ENCODE measurements at places on chromosomes 6 and 20.

DNA sequence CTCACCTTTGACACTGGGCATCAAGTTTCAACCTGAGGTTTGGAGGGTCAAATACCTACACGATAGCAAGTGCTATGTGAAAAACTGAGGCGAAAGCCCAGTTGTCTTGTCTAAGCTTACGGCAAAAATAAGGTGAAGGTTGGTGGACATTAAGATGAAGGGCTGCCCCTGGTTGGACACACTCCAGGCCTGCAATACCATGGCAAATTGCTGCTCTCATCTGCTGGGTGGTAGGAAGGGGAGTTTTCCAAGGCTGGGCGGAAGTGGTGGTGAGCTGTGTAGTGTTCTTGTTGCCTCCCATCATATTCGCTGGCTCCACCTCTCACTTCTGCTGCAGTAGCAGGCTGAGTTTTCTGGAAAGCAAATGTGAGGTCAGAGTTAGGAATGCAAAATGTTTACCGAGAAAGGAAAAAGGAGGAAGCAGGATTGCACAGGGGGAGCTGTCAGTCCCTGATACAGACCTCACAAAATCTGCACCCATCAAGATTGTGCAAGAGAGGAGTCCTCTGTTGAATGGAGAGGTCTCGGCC is 33.7 kb downstream of the SCP2D1 start:
- DNase-seq, result no peak

DNA sequence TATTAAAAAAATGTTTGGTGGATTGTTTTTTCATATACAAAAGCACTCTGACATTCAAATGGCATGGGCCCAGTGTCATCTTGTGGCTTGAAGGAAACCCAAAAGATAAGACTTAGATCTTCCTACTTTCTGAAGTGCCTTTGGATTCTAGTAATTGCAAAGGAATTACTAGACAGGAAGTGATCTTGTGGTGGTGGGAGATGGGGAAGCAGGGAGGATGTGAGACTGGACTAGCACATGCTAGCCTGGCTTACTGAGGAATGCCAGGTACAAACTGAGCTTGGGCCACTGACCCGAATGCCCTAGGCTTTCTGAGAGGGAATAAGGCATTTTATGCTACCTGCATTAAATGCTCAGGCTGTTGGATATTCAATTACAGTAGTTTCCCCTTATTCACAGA is 59.0 kb downstream of the AFG1L start:
- no peak for DNase-seq

DNA sequence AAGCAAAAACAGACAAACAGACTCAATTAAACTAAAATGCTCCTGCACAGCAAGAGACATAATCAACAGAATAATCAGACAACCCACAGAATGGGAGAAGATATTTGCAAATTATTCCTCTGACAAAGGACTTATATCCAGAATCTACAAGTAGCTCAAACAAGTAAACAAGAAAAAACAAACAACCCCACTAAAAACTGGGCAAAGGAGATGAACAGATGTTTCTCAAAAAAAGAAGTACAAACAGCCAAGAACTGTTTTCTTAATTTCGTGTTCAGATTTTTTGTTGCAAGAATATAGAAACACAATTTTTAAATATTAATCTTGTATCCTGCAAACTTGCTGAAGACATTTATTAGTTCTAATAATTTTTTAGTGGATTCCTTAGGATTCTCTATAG is 274.1 kb downstream of the BCKDHB start:
- no peak for DNase-seq

DNA sequence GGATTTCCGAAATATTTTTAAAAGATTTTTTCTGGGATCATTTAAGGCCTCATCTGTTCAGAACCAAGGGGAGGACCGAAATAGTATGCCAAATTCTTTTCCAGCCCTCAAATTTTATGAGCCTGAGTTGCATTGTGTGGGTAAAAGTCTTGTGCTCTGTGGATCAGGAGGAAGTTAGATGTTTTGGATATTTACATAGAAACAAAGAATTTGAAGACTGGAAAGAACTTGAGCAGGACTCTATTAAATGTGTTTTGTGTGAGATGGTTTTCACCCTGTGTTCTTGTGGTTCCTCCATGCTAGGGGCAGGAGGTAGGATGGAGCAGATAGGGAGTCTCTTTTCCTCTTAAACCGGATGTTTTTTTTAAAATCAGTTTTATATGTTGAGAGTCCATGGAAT is 329.1 kb downstream of the LAMA2 start:
- no peak for DNase-seq

- no peak for DNase-seq
Measured at GRCh38 chr6:27280064-27280539, 32.0 kb downstream of the POM121L2 start.

DNA sequence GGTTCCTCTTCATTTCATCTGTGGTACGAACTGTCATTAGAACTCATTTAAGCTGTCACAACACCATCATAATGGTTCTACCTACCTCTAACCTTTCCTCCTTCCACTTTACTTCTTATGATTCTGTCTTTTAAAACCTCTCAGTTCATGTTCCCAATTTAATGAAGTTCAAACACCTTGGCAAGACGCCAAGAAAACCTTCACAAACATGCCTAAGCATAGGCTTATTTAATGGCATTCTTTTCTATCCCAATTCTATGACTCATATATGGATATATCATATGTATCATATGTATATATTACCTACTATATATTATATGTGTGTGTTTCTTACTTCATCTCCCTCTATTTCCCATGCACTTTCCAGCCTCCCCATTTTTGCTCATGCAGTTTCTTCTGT is 283.4 kb upstream of the TBX18 start:
- DNase-seq, result no peak

- DNase-seq, result no peak
Measured at GRCh38 chr20:45792317-45793118, 764 bp downstream of the DNTTIP1 start.

GRCh38 chr6:38113825-38114576 is 294.5 kb downstream of the ZFAND3 start:
- DNase-seq, result no peak

GRCh38 chr20:58401162-58401561 is 12.1 kb downstream of the VAPB start:
- no peak for DNase-seq

GRCh38 chr6:137223370-137224131 is 4.4 kb upstream of the IFNGR1 start:
- DNase-seq, result no peak

DNA sequence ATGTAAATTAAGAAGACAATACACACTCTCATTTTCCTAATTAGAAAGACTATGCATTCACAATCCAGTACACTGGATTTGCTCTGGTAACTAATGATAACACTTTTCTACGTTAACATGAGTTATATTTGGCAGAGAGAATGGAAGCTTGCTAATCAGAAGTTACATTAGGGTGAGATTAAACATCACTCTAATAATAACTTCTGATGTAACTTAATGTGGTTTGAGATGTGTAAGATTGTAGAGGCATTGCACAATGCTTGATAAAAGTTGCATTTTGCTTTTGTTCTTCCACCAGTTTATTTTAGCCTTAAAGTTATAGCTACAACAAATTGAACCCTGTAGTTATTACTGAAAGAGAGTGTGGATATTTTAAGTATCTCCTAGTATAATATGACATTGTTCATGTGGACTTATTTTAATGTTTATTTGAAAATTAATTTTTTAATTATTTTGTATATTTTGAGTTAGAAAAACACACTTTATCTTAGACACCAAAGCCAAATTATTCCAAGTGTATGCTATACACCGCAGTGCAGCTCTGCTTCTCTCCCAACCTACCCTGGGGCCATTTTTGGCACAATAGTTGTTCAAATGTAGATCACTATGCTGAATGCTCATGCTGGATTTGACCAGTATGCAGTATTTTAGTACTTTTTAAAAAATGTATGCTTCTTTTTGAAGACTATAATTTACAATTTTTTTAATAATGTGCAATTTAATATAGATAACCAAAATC is 143.2 kb downstream of the SLC16A10 start:
- DNase-seq, result no peak

DNA sequence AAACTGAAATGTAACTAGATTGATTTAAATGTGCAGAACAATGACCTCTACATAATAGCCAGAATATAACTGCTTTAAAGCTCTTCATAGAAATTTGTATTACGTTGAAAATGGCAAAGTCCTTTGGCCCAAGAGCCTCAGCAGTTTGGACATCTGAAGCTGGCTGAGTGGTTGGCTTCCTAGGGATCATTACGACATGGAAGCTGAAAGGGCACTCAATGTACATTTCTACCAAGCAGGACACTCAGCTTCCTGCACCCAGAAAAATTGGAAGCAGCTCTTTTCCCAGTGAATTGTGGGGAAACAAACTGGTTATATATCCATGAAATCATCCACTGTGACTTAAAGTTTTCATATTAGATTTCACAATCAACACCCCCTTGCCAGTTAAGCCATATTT is 40.2 kb upstream of the TNFRSF21 start:
- no peak for DNase-seq

DNA sequence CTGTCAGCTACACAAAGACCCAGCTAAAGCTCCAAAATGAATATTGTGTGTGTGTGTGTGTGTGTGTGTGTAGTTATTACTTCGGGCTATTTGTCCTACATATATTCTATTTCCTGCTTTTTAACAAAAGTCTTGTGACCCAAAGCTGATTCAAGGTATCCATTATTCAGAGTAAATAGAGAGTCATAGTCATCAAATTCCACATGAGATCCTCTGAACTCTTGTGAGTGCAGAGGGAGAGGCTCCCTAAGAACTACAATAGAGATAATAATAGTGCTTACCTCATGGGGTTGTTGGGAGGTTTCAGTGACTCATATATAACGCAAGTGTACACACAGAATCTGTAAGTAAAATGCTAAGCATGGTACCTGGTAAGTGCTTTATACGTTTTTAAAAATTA is 95.6 kb upstream of the SHLD1 start:
- DNase-seq, result no peak

DNA sequence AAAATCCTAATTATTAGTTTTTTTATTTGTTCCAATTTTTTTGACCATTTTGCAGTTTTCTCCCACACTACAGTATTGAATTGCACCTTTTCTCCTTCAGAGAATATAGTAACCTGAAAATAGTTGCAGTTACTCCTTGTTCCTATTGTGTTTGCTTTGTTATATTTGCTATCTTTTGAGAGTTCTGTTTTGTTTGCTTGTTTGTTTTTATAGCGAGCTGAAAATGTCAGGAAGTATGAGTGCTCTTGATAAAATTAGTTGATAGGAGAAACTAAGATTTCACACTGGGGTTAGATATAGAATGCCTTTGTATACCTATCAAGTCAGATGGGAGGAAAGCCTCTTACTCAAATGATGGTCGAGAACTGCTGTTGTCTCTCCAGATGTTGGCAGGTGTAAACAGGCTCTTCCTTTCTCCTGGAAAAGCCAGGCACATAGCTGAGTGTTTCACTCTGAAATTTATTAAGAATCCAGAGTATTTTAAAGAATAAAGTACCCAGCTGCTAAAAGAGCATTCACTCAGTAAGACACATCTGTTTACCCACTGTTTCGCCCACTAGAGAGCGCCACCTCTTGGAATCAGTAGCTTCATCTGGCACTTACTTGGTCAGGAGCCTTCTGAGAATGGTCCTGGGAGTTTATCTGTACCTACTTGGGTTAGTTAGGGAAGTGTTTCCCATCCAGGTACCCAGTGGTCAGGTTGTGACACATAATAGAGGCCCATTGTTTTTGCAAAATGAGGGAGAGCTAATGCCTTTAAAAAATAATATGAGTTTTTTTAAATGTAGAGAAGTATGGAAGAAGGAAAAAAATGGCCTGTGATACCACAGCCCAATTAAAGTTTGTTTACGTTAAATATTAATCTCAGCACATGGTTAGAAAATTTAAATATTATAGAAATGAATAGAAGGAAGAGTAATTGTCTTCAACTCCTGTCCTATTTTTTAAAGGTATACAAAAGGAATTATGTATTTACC is 11.2 kb downstream of the NT5DC1 start:
- no peak for DNase-seq

DNA sequence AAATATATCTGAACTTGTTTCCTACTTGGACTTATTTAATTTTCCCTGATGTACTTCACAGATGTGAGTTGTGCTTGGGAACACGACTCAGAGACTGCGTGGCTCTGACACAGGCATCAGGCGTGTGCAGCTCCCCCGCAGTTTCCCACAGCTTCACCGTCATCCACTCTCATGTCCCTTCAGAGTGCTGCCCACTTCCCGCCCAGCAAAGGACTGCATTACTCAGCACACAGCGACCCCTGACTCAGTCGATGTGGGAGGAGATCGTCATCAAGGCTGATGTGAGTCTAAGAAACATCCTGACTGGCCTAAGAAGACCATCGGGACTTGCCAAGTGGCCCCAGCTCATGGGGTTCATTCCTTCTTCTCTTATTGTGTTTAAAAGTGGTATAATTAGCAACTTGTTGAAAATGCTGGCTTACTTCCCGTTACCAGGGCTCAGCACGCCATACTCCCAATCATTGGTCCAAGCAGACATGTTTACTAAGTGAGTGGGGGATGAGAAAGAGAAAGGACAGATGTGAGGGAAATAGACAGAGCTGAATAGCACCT is 539.4 kb upstream of the JARID2 start:
- DNase-seq, result no peak

- DNase-seq, result no peak
Measured at GRCh38 chr6:159999240-159999671, 30.4 kb downstream of the IGF2R start.

GRCh38 chr6:54074578-54075195 is 36.6 kb upstream of the MLIP start:
- DNase-seq, result no peak

GRCh38 chr20:19427480-19427879 is 215.0 kb downstream of the SLC24A3 start:
- DNase-seq, result no peak

DNA sequence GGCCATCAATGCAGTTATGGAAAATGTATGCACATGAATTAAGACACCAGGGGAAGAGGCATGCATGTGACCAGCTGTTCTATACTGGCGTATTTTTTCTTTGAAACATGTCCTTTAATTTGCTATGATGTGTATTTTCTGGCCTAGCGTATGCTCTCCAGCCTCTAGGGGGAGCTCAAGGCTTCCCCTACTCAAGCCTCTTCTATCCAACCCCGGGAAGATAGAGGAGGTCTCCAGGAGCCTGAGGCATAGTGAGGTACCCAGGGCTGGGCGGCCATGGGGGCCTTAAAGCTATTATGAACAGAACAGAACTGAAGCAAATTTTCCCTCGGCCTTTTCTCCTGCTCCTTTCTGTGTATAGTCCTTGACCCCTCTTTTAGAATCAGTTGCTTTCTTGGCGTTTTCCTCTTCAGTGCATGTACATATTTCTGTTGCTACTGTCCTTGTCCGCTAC is 528.9 kb downstream of the MAFB start:
- no peak for DNase-seq

- no peak for DNase-seq
Measured at GRCh38 chr20:7137395-7138151, 370.1 kb downstream of the BMP2 start.

- DNase-seq, result no peak
Measured at GRCh38 chr6:113394216-113394615, 462.9 kb upstream of the MARCKS start.

GRCh38 chr6:106496823-106497222 is 132.5 kb downstream of the RTN4IP1 start:
- DNase-seq, result no peak

- DNase-seq, result no peak
Measured at GRCh38 chr6:137776786-137777686, 90.0 kb upstream of the TNFAIP3 start.

GRCh38 chr6:85594197-85594930 is 706 bp upstream of the SNX14 start:
- DNase-seq, result no peak

All from mesothelial cell of epicardium (in vitro differentiated cells).